Renal cortical epithelial cell (primary cell): ENCODE measurements at places on chromosomes 2 and 18. TPM values are rescaled to one million over a fixed set of nuclear protein-coding genes. Genes with fewer than 3 reads are reported as not detected.
A peak's percentile ranks its signal among the peaks of the same experiment; 100 is the strongest.

- DNase-seq = peak; percentile 4
These were observed at the start of gene ASXL3 for GRCh38 chr18:33577685-33578517. ASXL3 (plus strand) TSS chr18:33578219; CDS start chr18:33578632, 413 bp downstream.

DNA sequence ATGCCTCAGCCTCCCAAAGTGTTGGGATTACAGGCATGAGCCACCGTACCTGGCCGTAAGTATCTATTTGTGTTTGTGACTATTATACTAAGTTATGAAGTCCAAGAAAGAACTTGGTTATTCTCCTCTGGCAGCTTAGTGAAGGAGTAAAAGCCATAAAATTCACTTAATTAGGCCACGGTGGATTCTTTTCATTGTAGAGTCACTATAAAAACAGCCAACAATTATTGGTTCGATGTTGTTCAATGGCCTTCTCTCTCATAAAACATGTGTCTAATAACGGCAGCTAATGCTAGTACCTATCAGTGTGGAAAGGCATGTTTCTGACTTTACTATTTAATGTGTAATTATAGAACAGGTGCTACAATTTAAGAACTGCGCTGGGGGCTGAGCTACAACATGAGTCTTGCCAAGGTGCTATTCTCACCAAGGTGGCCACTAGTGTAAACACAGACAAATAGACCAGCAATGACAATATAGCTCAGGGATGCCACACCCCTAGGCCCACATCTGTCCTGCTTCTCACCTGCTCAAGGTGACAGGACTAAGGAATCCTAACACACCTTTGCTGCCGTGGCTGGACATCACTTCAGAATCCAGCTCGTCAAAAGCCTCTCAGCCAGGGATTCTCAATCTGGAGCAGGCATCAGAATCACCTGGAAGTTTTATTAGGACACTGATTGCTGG is 17.2 kb downstream of the ATP8B1 start:
- DNase-seq = no peak

DNA sequence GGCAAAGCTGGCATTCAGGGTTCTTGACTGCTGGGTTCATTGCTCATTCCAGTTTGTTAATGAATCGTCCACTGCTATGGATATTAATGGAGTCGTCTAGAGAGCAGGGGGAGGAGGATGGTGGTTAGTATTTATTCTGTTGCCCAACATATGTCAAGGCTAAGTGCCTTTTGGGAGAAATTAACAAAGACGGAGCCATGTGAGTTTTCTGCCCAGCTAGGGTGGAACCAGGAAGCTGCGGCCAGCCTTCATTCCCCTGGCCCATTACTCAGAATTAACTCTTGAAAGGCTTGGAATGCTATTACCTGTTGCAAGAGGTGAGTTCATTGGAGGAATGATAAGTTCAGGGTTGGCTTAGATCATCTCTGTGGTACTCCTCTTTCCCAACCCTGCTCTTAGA is 19.3 kb downstream of the IGFBP2 start:
- peak; percentile 62 for DNase-seq

GRCh38 chr18:23727707-23728493 is 38.6 kb downstream of the LAMA3 start:
- no peak for DNase-seq

- no peak for DNase-seq
These were observed 50.6 kb upstream of the ODC1 start for GRCh38 chr2:10498525-10499274.

GRCh38 chr2:137837830-137838229 is 126.4 kb upstream of the HNMT start:
- no peak for DNase-seq

GRCh38 chr2:231104115-231104713 is 20.6 kb downstream of the HTR2B start:
- peak; percentile 64 for DNase-seq

- peak; percentile 92 for DNase-seq
These were observed 139.0 kb downstream of the DSC3 start for GRCh38 chr18:30903566-30903965.

- DNase-seq = no peak
These were observed 14.6 kb upstream of the CREG2 start for GRCh38 chr2:101401906-101402305.

DNA sequence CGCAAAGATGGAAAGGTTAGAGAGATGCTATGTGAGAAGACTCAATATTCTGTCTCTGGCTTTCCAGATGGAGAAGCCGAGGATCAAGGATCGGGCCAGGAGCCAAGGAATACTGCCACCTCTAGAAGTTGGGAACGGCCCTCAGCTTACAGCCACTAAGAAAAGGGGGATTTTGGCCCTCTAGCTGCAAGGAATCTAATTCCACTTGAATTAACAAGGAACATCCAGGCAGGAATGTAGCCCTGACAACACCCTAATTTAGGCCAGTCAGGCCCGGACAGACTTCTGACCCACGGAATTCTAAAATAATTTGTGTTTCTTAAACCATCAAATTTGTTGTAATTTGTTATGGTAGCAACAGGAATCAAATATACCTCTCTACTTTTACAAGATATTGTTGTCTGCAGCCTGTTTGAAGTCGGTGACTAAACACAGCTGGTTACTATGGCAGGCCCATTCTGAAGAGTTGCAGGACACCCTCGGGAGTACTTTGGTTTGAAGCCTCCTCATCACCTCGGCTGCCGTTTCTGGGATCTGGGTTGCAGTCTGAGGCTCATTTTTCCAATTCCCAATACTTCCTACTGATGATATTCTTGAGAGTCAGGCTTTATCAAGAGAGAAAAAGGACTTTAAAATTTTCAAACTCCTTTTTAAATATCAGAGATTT is 1131.2 kb downstream of the TSN start:
- no peak for DNase-seq

DNA sequence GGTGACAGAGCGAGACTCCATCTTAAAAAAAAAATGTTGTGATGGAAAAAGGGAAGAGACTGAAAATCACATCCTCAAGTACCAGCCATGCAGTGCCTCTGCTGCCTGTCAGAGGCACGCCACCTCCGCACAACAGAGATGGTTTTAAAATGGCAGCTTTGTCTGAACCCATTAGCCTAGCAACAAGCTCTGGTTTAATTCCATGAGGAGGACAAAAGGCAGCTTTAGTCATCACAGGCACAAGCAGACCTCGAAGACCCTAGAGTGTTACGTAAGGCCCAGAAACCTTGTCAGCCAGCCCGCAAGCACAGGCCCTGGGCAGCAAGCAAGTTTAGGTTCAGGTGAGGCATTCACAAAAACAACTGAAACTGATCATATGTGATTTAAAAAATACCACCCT is 10.4 kb downstream of the LCT start:
- no peak for DNase-seq

- DNase-seq = no peak
These were observed 226.8 kb downstream of the LDLRAD4 start for GRCh38 chr18:13445241-13445897.

DNA sequence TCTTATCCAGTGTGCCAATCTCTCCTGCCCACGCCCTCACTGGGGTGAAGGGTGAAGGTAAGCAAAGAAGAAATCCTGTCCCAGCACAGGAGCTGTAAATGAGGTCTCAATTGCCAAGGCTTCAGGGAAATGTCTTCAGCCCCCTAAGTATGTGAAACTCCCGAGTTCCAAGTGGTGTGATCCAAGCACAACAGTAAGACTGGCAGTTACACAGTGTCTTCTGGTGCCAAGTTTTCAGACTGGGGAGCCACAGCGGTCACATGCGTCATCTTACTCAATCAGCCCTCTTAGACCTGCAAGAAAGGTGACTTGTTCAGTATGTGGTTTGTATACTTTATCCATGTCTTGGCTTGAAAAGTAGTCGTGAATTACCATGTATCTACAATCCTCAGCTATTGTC is 55.0 kb upstream of the SPRED2 start:
- no peak for DNase-seq

- DNase-seq = no peak
These were observed 156.0 kb downstream of the CERS6 start for GRCh38 chr2:168611896-168612650.

DNA sequence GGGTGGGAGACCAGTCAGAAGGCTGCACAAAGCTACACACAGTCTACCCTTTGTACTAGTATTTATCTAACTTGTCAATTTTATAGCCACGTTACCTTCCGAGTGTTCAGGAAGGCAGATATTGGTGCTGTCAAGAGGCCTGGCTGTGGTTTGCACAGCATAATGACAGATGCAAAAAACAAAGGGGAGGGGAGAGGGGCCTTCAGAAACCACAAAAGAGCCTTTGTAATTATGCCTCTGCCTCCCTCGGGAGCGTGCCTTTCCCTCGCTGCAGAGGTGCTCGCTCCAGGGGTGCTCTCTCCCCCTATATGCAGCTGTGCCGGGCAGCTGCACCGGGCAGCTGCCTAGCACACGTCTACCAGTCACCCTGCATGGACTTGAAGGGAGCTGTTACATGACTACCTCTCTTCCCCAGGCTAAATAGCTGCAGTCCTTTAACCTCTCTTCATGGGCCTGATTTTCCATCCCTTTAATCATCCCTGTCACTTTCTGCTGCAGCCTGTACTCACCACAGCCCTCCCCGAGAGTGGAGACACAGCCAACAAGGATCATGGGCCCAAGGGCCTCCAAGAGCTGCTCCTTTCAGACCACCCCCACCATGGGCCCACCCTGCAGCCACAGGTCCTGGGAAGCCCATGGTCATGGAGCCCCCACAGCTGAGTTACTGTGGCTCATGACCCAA is 168.4 kb upstream of the PKDCC start:
- DNase-seq = no peak

GRCh38 chr18:24875286-24875685 is 414.8 kb downstream of the HRH4 start:
- no peak for DNase-seq

DNA sequence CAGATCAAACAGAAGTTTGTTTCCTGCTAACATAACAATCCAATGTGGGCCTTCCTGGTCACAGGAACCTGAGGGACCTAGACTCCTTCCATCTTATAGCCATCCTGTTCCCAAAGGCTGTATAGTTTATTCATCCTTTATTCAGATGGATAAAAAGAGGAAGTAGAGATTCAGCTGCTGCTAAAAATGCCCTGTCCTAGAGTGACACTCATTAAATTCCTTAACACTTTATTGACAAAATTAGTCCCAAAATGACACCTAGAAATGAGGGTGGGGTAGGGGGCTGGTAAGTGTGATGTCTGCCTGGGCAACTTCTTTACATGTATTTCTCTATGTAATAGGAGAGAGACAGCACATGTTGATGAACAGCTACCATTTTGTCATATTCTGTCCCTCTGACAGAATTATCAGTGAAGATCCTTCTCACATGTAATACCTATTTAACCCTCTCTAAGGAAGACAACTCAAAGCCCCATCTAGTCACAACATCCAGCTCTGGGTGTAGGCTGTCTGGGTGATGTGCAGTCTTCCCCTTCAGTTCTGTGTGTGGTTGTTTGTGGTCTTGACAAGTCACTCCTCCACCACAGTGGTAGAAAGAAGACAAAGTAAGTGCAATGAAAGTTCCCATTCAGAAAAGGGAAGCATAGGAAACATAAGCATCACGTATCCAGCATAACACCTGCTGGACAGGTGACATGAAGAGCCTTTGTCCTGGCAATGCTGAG is 253.9 kb upstream of the CNTNAP5 start:
- no peak for DNase-seq

DNA sequence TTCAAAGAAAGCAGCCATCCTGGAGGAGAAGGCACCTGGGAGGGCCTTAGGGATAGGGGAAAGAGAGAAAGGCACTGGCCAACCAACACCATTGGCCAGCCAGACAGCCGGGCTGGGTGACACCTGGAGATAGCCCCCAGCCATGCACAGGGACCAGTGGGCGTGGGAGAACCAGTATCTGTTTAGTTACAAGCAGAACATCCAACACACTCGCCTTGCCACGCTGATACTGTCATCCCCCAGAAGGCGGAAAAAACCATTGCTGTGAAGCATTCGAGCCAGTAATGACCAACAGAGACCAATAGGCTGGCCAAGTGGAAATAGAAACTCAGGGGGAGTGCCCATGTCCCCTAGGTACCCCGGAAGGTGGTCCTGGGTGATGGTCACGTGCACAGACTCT is 15.5 kb downstream of the ASPRV1 start:
- no peak for DNase-seq

GRCh38 chr2:120261387-120262006 is 8.8 kb downstream of the RALB start:
- DNase-seq = no peak

DNA sequence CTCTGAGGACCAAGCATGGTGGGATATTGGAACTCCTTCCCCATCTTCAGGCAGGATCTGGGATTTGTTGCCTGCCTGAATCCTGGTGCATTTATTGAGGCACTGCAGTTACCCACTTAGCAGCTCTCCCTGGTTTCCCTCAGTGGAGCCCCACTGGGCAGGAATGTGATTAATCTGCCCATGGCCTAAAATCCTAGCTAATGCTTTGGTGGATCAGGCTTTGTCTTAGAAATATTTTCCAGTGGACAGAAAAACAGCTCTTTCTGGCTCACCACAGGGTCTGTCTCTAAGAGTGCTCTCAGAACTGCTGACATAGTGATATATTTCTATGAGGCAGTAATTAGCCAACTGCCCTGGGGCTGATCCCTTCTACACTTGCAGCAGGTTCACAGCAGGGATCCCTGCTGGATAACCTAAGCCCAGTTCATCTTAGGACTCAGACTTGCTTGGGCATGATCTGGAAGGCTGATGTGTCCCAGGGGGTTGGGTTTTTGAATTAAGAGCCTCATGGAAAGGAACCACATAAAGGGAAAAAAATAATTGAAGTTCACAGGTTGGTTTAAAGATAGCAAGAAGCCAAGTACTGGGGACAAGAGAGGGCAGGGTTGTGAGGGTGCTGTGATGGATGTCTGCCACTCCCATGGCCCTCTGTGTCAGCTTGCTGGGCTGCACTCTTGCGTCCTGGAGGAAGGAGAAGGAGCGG is 44.3 kb upstream of the ZDBF2 start:
- no peak for DNase-seq

GRCh38 chr2:191845248-191845715 is 1.6 kb downstream of the CAVIN2 start:
- DNase-seq = no peak

- DNase-seq = no peak
These were observed 6.4 kb upstream of the XDH start for GRCh38 chr2:31420936-31421335.

- DNase-seq = no peak
These were observed 12.5 kb upstream of the PLEKHM3 start for GRCh38 chr2:208037564-208038487.

GRCh38 chr2:98730053-98730706 is 752 bp downstream of the MGAT4A start:
- DNase-seq = no peak

Gene FIGN
- total RNA-seq = 3.0 and 9.0 TPM in 2 replicates

Gene GCKR
- total RNA-seq = 1.4 and 1.6 TPM in 2 replicates

Gene PSMA8
- not detected in 2 replicates for total RNA-seq

Gene CTLA4
- not detected in 2 replicates for total RNA-seq

Gene HJURP
- 1.1 and 13.0 TPM in 2 replicates for total RNA-seq

Gene CWC22
- 12.0 and 25.9 TPM in 2 replicates for total RNA-seq

Gene DPP10
- total RNA-seq = not detected in 2 replicates

Gene SERPINB5
- total RNA-seq = 0.10 and 1.2 TPM in 2 replicates

Gene ASB18
- not detected in 2 replicates for total RNA-seq
